ENCODE measurements at places on chromosomes 16 and 17.

DNA sequence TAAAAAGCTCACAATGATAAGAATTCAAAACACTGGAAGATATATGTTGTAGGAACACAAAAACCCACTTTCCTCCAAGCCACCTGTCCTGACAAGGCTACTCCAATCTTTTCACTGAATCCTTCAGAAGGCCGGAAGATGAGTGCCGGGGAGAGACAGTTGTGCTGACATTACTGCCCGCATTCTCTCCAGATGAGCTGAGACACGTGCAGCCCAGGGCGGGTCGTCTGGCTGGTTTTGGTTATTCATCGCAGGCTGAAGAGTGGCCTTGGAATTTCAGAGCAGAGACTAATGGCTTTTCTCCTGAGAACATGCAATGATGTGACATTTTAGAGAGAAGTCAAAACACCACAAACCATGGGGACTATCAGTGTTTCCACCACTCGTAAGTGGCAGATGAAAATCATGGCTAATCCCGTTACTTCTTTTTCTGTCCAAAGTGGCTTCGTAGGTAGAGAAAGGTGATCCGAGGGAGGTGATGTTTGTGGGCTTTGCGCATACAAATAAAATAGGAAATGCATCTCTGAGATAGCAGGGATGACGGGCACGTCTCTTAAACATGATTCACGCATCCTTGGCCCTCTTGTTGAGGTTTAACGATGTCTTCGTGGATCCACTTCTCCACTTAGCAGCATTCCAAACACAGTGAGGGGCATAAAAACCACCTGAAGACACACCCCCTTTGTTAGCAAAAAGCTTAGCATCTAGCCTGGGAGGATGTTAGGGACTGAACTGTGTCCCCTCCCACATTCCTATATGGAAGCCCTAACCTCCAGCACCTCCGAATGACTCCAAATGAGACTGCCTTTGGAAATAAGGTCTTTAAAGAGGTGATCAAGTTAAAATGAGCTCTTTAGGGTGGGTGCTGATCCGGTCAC, 134.0 kb downstream of the IRX3 start:
- no peak for DNase-seq

DNA sequence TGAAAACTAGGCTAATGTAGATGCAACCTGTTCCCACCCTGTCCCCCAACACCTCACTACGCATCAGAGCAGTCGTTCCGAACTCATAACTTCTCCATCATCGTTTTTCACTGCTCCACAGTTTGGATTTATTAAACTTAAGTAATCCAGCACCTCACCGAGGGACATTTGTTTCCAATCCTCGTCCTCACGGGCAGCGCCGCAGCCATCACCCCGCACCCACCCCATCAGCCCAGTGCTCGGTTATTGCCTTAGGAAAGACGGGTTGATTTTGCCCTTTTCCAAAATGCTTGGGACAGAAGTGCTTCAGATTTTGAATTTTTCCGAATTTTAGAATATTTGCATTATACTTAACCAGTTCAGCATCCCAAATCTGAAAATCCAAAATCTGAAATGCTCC, 71.0 kb upstream of the DOC2B start:
- no peak for DNase-seq

- DNase-seq, result no peak
Measured at GRCh38 chr17:73632513-73632912, 11.7 kb downstream of the SDK2 start.

DNA sequence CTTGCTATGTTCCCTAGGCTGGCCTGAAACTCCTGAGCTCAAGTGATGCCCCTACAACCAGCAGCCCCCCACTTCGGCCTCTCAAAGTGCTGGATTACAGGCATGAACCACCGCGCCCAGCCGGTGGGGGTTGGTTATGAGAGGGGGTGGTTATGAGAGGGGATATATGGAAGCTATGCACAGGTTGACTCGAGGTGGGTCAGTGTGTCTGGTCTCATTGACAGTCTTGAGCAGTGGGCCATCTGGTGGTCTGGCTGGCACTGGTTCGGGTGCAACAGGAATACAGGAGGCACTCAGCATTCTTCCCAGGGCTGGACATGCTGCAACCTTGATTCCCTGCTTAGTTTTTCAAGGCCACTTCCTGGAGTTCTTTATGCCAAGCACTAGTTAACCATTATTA, 5.6 kb upstream of the STX1B start:
- DNase-seq, result no peak

GRCh38 chr17:8392674-8393469, 4.8 kb downstream of the RNF222 start:
- DNase-seq, result no peak

DNA sequence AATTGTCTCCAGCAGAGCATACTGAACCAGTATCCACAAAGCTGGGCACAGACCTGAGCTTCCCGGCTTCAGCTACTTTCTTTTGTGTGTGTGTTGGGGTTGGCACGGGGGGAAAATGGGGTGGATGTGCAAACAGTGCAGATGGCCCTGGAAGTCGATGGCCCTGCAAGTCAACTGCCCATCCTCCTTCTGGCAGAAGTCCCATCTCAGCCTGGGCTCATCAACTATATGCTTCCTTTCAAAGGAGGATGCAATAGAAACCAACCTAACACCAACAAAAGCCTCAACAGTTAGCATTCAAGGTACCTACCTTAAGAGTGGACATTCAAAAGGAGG, 55.7 kb downstream of the SOX9 start:
- DNase-seq, result no peak

DNA sequence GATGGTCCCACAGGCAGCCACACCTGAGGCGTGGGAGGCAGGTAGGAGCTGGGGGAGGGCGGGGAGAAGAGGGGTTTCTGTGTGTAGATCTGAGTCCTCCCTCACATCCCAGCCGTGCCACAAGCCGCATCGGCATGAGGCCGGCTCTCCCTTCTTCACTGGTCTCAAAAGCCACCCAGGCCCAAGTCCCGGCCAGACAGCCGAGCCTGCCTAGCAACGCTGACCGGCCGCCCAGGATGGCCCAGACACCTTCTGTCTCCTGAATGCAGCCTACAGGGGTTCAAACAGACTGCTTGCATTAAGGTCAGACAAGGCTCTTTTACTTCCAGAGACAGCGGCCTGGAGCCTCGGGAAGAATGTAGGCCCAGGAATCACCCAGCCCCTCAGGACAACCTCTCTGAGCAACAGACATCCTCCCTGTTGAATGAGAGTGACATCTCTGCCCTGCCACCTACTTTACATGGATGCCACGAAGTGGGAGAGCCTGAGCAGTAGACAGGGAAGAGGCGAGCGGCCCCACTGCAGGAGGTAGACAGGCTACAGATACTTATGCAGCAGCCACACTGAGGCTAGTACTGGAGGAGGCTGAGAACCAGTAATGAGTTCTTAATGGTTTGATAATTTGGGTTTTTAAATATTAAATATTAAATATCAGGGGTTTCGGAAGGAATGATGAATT, 69.6 kb downstream of the N4BP1 start:
- no peak for DNase-seq

- no peak for DNase-seq
Measured at GRCh38 chr17:17070931-17071330, 28.7 kb downstream of the MPRIP start.

GRCh38 chr17:49630113-49630900, 47.6 kb downstream of the SPOP start:
- DNase-seq, result no peak

- DNase-seq, result no peak
Measured at GRCh38 chr16:70679671-70680494, 6.0 kb downstream of the MTSS2 start.

DNA sequence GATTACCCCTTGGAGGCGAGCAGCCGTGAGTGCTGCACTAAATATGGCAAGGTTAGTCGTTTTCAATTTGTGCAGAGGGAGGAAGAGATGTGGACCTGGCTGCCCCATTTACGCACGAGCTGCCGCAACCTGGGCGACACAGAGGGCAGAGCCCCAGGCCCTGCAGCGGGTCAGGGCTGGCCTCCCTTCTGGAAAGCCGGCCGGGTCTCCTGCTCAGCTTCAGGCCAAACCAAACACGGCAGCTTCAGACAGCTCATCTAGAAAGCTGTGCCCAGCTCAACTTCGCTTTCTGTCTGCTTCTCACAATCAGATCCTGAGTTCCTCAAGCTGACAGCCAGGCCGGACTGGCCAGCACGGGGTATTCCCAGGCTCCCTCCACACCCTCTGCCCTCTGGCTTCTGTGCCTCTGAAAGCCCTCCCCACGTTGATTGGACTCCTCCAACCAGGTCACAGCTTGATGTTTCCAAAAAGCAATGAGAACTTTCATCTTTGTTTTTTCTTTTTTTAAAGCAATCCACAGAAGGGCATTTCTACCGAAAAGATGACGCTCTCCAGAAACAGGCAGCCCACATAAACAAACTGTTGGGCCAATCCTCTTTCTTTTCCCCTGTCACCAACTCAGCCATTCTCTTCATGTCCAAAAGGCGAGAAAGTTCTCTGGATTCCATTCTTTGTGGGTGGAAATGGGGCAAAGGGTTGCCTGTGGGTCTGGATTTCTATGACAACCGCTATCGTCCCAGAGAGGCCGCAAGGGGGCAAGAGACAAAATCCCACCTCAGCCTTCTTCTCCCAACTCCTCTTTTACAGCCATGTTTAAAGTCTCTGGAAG, 189.0 kb downstream of the ZFHX3 start:
- DNase-seq, result no peak

- DNase-seq, result no peak
Measured at GRCh38 chr16:25030420-25031131, 15.4 kb upstream of the ARHGAP17 start.
